ENCODE measurements at places on chromosomes 7 and 10.
A peak's percentile ranks its signal among the peaks of the same experiment; 100 is the strongest.

DNA sequence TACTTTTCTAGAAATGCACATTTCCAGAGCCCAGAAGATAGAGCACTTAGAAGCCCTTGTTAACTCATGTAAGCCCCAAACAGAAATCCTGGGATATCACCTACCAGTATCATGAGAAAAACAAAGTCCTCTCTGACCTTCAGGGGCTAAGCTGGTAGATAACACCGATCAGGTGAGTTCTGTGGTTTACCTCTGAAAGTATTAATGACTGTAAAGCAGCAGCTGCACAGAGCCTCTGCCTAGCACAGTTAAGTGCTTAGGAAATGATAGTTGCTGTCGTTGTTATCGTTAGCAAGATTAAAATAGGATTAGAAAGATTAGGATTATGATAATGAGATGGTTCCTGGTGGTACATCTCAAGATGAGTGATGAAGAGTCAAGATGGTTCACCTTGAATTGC, 64.9 kb downstream of the PLXNA4 start:
- DNase-seq = no peak

DNA sequence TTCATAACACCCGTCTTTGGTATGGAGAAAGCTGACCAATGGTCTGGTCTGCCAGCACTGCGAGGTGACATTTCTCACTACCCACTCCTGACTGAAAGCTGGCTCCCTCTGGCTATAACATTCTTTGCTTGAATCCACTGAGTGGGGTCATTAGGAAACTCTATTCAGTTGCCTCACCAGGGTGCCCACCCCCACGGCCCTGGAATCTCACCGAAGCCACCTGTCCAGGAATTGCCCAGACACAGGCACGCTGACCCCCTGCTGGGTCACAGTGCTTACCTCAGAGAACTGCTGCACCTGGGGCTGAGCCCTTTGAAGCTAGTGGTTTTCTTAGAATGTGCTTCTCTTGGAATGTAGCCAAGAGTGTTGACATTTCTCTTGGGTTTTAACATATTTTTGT, 28.6 kb downstream of the HECW1 start:
- DNase-seq = no peak

DNA sequence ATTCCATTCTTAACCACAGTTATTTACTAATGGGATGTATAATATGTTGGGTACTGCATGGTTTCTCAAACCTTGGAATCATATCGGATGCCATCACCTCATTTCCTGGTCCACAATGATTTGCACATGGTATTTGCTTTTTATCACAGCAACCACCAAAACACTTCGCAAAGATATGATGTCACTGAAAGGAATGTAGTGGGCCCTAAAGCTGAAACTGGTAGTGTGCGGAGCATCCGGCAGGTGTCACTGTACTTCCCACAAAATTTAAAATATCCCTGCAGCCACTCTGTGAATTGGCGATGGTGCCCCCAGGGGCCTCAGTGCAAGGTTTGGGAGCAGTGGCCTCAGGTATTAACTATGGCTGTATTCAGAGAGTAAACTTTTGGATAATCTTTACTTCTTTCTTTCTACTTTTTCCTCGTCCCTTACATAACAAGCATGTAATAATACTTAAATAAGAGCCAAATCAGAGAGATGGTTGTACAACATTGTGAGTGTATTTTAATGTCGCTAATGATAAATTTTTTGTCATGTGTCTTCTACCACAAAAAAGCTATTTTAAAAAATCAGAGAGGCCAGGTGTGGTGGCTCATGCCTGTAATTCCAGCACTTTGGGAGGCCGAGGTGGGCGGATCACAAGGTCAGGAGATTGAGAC, 66.2 kb downstream of the FAM241B start:
- peak; percentile 44 for DNase-seq

- no peak for DNase-seq
Observed at GRCh38 chr10:63364918-63365317, 100.9 kb downstream of the JMJD1C start.

- DNase-seq = no peak
Observed at GRCh38 chr7:150945171-150945852, 32.8 kb downstream of the KCNH2 start.

- DNase-seq = no peak
Observed at GRCh38 chr7:37765872-37766525, 82.4 kb upstream of the NME8 start.

- no peak for DNase-seq
Observed at GRCh38 chr10:95254629-95255028, 36.2 kb downstream of the PDLIM1 start.

- no peak for DNase-seq
Observed at GRCh38 chr7:45447296-45447695, 126.9 kb upstream of the ADCY1 start.

GRCh38 chr7:2212906-2213305, 19.8 kb downstream of the MAD1L1 start:
- DNase-seq = no peak

DNA sequence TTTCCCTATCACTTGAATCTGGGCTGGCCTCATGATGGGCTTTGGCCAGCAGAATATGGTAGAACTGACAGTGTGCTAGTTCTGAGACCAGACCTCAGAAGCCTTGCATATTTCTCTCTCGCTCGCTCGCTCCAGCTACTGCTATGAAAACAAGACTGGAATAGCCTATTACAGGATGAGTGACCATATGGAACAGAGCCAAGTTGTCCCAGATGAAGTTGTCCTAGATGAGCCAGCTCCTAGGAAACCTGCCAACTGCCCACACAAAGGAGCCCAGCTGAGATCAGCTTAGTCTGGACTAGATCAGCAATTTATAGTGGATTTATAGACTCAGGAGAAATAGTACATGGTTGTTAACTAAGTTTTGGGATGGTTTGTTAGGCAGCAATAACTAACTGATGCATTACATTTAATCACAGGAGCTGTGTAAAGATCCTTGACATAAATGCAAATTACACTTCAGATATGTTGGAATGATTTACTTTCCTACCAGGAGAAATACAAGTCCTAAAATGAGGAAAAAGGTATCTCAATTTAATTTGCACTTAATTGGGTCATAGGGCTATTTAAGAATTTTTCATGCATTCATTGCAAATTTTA, 6.8 kb upstream of the HECW1 start:
- DNase-seq = no peak

- DNase-seq = no peak
Observed at GRCh38 chr7:2060701-2061100, 172.0 kb downstream of the MAD1L1 start.

DNA sequence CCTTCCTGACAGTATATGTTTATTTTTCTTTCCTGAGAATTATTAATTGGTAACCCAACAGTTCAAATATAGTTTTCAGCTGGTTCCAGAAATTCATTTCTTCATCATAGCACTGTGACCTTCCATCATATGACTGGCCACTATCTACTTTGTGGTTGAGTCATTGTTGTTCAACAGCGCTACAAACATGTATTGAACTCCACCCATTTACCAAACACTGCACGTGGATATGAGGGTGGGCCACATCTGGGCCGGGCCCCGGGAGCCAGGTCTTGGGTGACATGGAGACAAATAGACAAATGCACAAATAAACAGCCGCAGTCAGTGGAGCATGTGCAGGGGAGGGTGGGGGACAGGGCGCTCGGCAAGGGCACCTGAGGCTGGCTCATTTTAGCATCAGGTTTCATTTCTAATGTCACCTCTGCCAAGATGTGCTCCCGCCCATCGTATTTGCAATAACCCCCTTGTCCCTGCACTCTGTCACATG, 24.0 kb upstream of the EEPD1 start:
- peak; percentile 31 for DNase-seq

GRCh38 chr7:151590071-151590849, 70.6 kb upstream of the RHEB start:
- no peak for DNase-seq

DNA sequence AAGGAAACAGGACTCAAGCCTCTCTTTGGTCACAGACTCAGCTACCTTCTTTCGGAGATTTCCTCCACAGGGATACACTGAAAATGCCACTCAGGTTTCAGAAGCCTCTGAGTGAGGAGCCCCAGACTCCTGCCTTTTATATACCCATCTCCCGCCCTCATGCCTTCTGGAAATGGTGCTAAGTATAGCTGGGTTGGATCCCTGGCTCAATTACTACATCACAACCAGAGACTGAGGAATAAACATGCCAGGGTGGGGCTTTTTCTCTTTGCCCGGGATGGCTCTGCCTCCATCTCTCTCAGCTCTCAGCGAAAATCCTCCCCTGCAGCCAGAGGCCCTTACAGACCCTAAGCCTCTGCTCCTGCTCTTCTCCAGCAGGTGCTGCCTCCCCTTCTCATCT, 299.5 kb downstream of the KCNMA1 start:
- DNase-seq = no peak

DNA sequence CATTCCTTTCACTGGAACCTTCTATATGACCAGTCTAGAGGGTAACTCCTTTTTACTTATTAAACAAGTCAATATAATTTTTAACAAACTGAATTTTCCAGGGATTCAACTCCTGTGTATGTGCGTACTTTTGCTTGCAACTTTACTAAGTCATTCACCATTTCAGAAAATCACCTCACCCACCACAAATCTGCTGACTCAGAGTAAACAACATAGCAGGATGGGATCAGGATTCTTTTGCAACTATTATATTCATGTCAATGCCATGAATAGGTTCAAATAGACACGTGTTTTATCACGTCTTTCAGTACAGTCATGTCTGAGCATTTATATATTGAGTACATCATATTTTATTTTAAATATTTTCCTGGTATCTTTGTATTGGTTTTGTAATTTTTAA, 14.5 kb downstream of the CTTNBP2 start:
- DNase-seq = no peak

DNA sequence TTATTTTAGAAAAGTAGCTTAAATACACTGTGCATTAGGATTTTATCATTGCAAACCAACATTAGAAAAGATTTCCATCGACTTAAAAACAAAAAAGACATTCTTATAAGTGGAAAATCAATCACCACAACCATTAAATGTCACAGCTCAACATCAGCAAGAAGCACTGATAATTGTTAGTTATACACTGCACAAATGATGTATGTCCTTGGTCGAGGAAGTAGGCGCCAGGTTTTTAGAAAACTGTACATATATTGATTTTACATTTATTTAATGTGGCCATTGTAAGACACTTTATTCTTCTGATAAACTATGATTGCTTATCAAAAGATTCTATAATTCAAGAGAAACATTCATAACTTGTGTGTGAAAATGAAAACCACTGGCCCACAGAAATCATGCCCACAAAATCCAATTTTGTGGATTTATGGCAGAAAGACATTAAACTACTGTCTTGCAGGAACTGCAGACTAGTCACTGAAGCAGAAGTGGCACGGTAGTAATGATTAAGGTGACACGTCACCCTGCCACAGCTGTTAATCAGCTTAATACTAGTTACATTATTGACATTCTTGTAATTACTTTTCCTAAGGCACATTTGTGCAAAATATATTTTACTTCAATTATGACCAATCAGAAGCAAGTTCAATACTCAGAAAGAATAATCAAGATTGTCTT, 79.4 kb downstream of the VPS41 start:
- no peak for DNase-seq

- DNase-seq = peak; percentile 53
Observed at GRCh38 chr7:91266067-91266688, 1.9 kb downstream of the FZD1 start.

GRCh38 chr10:90130321-90131086, 429.1 kb downstream of the KIF20B start:
- no peak for DNase-seq

DNA sequence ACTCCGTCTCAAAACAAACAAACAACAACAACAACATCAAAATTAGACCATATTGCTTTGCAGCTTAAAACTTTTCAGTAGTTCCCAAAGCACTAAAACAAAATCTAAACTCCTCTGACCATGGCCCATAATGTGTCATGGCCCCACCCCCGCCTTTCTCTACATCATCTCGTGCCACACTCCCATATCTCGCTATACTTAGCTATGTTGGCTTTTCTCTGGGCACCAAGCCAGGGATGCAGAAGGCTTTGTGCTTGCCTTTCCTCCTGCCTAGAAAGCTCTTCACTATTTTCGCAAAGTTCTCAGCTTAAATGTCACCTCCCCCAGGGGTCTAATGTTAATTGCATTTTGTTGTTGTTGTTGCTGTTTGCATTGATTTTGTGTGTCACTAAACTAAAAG, 15.1 kb upstream of the SLC16A12 start:
- peak; percentile 64 for DNase-seq

DNA sequence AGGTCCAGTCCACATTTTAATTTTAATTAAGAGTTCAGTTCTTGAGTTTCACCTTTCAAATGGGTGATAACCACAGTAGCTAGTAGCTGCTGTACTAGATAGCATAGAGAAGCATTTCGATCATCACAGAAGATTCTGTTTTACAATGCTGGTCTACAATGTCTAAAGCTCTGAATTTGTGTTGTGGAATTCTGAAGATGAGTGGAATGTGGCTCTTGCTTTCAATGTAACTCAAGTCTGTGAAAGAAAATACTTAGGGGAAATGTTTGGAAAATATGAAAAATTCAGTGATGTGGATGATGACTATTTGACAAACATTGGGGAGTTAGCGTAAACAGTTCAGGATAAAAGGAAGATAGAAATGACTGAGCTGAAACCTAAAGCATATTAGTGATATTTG, 139.4 kb downstream of the GNAT3 start:
- DNase-seq = no peak

- DNase-seq = no peak
Observed at GRCh38 chr10:132212816-132213215, 26.1 kb downstream of the DPYSL4 start.

DNA sequence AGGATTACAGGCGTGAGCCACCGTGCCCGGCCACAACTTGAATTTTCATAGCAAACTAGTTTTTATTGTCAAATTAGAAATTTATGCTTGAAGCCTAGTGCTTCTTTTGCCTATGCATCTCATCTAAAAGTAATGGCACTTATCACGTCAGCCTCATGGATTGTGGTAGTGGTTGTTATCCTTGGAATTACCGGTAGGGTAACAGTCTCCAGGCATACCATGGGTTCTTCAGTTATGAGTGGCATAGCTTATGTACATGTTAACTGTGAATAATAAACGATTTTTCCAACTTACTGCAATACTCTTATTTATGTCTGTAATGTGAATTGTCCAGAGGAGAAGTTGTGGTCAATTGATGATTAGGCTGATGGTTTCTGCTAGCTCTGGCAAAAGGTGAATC, 63.1 kb downstream of the BMPR1A start:
- DNase-seq = no peak

GRCh38 chr7:47371733-47372368, 210.1 kb downstream of the TNS3 start:
- peak; percentile 85 for DNase-seq

DNA sequence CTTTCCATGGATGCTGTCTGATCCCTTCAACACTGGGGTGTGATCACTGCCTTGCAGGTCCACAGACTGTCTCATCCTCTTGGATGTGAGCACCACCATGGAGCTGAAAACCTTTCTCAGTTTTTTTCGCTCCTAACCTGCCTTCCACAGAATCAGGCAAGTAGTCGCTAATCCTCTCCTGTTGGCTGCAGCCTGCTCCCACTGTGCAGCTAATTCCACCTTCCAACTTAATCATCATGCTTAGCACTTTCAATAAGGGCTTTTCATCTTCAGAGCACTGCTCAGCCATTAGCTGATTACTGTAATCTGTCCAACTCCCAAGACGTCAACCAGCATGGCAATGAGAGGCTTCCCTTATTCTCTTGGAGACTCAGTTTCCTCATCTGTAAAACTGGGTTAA, 15.1 kb upstream of the CDH23 start:
- DNase-seq = no peak

GRCh38 chr10:117175215-117175900, 21.9 kb upstream of the KCNK18 start:
- peak; percentile 36 for DNase-seq

- DNase-seq = no peak
Observed at GRCh38 chr10:74103560-74104258, 46.9 kb downstream of the AP3M1 start.
